Activated naive CD8-positive, alpha-beta T cell treated with anti-CD3 and anti-CD28 coated beads, Interleukin-2, amount 10 ng/mL, durations not matched to agents 7 days and 5 days (primary cell): ENCODE measurements at places on chromosomes 5 and 9.

GRCh38 chr5:173191561-173191960, 43.4 kb downstream of the NKX2-5 start:
- DNase-seq, result no peak

DNA sequence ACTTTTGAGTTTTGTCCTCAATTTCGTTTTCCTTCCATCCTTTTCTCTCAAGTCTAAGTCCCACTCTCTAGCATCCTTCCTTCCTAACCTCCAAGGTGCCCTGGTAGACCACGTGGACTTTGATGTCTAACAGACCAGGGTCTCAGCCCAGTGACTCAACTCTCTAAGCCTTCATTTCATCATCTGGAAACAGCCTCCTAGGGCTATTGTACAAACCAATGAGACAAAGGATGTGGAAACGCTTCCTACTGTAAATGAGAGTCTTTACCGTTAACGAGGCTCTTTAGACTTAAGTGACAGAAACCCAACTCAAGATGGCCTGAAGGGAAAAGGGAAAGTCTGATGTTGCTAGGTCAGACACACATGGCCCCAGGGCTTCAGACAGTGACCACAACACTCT, 49.2 kb upstream of the CPLX2 start:
- no peak for DNase-seq

DNA sequence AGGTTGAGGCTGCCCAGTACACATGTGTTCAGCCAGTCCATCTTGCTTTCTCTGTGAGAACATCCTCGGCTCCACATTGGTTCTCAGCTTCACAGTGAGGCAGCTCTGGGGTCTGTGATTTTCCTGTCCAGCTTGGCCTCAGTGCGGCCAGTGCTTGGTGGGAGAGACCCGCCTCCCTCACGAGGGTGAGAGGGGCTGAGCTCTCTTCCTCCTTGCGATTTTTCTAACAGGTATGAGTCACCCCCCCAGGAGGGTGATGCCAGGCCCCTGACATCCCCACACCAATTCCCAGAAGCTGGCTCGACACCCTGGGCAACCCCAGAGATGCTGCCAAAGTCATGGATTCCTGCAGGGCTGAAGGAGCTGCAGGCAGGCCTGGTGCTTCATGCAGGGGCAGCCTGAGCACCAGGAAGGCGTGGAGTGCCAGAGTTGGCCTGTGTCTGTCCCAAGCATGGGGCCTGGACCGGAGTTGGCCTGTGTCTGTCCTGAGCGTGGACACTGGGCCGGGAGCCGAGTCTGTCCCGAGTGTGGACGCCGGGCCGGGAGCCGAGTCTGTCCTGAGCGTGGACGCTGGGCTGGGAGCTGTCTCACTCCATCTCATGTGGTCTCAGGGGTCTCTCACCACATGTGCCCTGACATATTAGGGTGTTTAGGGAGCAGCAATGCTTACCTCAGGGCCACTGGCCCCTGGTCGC, 408.6 kb upstream of the IRX4 start:
- no peak for DNase-seq

DNA sequence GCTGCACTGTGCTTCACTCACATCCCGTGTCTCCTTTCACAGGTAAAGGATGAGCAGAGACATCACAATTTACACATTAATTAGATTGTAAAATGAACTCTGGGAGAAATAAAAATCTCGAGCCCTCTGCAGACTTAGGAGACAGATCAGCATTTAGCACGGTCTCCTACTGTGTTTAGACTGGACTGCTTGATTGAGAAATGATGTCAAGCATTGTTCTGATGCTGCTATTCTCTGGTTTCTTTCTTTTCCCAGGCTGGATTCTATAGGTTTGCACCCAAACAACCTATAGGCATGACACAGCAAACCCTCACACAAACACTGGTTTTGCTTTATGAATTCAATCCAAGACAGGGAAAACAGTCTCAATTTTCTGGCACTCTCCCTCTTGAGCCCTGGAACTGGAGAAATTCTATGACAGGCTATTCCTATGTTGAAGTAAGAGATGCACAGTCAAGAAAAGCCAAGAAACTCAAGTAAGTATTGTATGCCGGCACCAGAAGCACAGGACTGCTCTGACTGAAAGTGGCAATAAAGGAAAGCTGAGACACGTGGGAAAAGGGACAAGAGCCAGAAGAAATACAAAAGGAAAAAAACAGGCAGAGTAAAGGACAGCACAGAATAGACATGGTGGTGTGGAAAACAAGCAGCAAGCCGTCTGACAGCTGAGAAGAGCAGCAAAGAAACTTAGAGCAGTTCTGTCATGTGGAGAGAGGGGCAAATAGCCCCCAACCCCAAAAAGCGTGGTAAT, 24.8 kb upstream of the ERAP2 start:
- DNase-seq, result no peak

GRCh38 chr5:78405829-78406750, 45.7 kb downstream of the SCAMP1 start:
- no peak for DNase-seq

DNA sequence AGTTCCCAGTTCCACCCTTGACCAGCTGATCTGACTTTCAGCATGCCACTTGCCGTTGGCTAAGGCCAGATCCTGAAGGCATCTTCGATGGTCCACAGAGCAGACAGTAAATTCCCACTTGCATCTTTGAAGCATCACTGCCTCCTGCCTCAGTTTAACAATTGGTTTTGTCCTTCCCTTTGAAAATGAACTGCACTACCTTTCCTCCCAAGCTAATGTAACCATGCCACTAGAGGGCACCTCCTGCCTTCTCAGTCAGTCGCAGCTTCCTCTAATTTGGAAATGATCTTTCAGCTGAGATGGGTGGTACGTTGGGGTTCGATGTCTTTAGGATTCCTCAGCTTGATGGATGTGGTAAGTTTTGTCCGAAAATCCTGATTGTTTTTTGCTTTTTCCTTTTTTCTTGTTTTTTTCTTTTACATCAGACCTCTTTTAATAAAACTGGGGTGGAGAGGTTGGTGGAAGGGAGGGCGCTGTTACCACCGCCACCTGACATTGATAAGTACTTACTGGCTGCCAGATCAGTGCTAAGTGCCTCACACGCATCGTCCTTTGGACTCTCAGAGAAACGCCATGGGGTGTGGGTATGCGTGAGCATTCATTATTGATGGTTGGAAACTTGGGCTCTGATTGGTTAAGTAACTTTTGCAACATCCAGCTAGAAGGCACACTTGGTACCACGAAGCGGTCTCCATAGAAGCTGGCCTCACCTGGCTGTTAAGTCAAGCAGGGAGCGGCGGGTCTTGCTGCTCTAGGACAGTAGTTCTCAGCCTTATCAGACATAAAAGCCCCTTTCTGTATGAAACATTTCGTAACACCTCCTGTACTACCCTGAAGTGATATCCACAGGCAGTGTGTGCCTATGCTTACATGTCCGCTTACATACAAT, 16.9 kb downstream of the PTTG1 start:
- DNase-seq, result peak; percentile 52

GRCh38 chr9:18707489-18708205, 233.7 kb downstream of the ADAMTSL1 start:
- DNase-seq, result no peak

DNA sequence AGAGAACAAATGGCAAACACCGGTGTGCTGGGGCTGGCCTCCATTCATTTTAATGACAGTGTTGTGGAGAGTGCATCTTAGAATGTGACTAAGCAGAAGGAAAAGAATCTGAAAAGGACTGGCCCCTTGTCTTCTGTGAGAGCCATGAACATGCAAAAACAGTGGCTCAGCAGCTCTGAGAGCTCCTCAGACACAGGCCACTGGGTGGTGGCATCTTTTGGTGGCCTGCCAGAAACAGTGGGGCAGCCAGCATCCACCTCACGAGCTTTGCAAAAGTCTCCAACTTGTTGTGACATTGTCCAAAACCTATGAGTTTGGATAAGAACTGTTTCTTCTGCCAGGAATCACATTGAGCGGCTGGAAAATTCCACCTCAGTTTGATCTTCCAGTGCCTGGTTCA, 233.4 kb downstream of the NR3C1 start:
- no peak for DNase-seq

DNA sequence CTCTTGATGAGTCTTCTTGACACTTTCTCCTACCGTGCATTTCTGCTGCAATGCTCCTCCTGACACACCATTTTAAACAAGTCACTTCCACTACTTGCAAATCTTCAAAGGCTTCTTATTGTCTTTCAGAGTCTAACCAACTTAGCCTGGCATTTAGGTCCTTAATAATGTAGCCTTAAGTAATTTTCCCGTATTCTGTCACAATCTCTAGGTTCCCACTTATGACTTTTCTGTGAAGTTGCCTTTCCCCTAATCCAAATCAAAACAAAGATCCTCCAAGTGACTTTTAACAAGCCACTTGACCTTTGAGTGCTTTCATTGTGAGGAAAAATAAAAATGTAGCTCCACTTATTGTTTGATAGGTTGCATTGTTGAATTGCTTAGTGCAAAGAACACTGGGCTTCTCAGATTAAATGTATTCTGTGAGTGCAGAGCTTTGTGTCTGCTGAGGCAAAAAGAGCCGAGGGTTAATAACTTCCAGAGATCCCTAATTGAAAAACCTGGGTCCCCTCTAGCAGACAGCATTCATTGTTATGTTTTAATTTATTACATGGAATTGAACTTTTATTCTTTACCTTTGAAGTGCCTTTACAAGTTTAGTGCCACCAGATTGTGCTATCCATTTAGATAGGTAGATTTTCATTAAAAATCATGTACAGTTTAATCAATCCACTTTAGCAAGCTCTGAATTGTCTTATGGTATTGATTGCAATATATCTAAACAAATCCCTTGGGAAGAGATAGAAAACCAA, 341.7 kb upstream of the TYRP1 start:
- no peak for DNase-seq

- DNase-seq, result no peak
Observed at GRCh38 chr5:15092801-15093200, 221.2 kb upstream of the ANKH start.

DNA sequence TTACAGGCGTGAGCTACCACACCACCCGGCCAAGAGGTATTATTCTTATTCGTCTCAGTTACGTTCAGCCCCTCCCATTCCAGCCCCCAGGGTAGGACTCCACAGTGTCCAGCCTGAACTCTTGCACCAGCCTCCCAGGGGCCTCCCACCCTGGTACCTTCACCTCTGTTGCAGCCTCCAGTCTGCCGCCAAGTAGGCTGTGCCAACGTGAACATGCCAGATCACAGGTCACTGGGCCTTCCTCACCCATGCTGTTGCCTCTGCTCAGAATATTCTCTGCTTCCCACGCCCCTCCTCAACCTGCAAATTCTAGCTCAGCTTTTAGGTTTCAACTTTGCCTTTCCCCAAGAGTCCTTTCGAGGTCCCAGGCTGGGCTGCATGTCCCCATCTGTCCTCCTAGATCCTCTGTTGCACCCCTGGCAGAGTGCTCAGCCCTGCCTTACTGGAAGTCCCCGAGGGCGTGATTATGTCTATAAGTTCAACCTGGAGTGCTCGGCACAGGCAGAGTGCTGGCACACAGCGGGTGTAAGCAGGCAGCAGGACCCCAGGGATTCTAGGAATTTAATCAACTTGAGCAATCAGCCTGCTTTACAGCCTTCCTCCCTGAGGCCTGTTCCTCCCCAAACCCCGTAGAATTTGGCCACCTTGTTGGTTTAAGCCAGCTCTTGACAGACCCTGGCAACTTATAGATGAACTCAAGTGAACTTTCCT, 13.1 kb upstream of the STXBP1 start:
- no peak for DNase-seq

DNA sequence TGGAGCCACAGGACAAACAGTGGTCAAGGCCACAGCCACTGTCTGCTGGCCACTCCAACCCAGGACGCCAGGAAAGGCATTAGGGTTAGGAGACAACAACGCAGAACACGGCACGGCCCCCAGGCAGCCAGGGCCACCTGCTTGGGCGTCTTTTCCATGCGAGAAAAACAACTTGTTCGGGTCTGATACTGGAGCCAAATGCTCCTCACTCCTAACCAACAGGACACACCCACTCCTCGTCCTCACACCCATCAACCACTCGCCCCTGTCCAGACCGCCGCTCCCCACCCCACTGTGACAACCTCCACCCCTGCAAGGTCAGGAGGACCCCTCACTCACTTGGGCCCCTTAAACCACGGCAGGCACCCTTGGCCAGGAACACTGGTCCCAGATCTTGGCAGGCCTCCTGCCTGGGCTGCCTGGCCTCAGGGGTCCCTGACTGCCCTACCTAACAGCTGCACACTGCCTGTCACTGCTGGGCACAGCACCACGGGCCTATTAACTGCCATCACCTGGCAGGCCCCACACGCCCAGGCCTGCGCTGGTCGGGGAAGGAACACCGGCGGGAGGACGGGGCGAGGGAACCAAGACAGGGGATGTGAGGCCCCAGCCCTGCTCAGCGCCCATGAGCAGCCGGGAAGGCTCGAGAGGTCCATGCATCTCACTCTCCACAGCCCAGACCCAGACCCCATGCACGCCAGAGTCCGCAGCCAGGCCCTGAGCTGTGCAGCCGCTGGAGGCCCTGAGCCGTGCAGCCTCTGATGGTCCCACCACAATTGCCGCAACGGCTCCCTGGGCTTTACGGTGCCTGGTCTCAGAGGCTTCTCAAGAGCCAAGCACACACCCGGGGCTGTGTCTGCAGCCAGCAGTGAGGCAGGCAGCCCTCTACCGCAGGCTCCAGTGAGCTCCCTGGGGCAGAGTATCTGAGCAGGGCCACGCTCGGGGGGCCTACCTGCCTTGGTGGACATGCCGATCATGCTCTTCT, 13.8 kb downstream of the CLPTM1L start:
- peak; percentile 27 for DNase-seq

GRCh38 chr5:69131304-69131703, 35.6 kb upstream of the CCNB1 start:
- DNase-seq, result no peak

DNA sequence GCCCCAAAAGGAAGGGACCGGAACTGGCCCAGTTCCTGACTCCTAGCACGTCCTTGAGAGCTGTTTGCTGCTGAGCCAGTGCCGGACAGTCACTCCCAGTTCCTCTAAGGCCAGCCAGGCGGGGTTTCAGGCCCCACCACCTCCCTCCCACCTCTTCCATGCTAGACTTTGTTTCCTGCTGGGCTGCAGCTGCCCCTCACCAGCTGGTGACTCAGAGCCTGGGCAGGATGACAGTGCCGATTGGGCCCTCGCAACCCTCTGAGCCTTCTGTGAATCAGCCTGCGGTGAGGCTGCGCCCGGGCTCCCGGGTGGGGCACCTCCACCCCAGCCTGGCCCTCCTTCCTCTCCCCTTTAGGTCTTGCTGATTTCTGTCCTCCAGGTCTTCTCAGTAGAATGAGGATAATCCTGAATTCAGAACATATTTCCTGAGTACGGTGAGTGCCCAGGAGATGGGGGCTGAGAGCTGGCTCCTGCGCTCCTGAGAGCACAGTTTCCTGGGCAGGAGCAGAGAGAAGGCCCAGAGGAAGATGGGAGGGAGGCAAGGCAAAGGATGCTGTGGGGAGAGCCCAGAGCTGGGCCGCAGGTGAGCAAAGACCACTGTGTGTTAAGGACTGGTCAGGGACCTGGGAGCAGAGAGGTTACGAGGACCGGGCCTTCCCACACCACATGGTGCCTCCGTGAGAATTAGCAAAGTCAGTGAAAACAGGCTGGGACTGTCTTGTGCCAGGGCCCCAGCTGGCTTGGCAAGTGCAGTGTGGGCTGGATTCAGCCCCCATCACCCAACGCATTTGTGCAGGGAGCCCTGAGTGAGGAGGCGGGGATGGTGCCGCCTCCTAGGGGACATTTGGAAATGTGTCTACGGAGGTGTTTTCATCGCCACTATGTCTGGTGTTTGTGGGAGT, 32.9 kb upstream of the STXBP1 start:
- DNase-seq, result peak; percentile 78

GRCh38 chr5:166961913-166962312, 1329.5 kb upstream of the WWC1 start:
- DNase-seq, result no peak

GRCh38 chr5:151517122-151517920, 69.9 kb downstream of the SLC36A1 start:
- DNase-seq, result no peak

- DNase-seq, result no peak
Observed at GRCh38 chr5:176654856-176655255, 7.6 kb downstream of the TSPAN17 start.

- DNase-seq, result no peak
Observed at GRCh38 chr5:62190173-62190572, 115.8 kb upstream of the KIF2A start.
